ENCODE measurements at places on chromosomes 5 and 9. TPM values are rescaled to one million over a fixed set of nuclear protein-coding genes. Genes with fewer than 3 reads are reported as not detected.

The LHX2 gene
- 0.15 TPM for total RNA-seq

The KLHL3 gene
- 1.0 TPM for total RNA-seq

The SLC6A3 gene
- total RNA-seq = not detected

The CREBRF gene
- total RNA-seq = 3.0 TPM

The ZNF354C gene
- total RNA-seq = 2.8 TPM

The CD72 gene
- 0.50 TPM for total RNA-seq
